Activated CD4-positive, alpha-beta T cell treated with anti-CD3 and anti-CD28 coated beads for 36 hours (primary cell): ENCODE measurements at places on chromosomes 3 and 15. TPM values are rescaled to one million over a fixed set of nuclear protein-coding genes. Genes with fewer than 3 reads are reported as not detected.

The KLHDC8B gene
- 1.2 TPM for total RNA-seq

The ANKRD34C gene
- not detected for total RNA-seq

The ECE2 gene
- not detected for total RNA-seq

The MST1R gene
- total RNA-seq = 1.2 TPM

The CCDC13 gene
- total RNA-seq = 0.63 TPM

The ARHGEF3 gene
- 34.4 TPM for total RNA-seq

The RLBP1 gene
- total RNA-seq = not detected

The TP53BP1 gene
- total RNA-seq = 23.9 TPM

The ZIC4 gene
- total RNA-seq = not detected

DNA sequence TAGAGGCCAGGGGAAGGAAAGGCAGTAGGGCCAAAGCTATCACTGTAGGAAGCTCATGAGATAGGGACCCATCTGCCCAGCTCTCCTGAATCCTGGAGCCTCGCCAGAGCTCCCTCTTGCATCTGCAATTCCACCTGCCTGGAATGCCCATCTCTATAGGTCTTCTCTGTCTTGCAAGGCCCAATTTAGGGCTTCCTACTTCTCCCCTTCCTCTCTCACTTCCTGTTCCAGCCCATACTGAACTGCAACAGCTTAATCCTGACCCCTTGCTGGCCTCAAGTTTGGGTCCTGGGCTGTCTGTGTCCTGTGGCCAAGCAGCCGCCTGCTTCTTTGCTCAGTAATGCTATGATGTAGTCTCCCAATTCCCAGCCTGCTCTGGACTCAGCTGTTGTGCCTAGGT, 3.6 kb upstream of the PTPN23 start:
- DNase-seq = no peak

DNA sequence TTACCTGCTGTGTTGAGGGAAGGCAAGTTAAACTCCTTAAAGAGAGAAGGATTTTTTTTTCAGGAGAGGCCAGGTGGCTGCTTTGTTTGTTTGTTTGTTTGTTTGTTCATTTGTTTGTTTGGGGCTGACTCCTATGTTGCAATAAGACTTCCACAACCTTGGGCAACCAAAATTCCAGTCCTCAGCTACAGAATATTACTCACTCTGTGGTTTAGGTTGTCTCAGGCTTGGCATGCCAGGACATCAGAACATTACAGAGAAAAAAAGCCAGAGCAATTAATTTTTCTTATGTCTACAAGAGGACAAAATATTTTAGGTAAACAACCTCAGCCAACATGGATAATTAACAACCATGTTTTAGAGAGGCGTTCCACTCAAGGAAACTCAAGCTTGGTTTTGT, 156.7 kb upstream of the ATP11B start:
- DNase-seq = no peak

DNA sequence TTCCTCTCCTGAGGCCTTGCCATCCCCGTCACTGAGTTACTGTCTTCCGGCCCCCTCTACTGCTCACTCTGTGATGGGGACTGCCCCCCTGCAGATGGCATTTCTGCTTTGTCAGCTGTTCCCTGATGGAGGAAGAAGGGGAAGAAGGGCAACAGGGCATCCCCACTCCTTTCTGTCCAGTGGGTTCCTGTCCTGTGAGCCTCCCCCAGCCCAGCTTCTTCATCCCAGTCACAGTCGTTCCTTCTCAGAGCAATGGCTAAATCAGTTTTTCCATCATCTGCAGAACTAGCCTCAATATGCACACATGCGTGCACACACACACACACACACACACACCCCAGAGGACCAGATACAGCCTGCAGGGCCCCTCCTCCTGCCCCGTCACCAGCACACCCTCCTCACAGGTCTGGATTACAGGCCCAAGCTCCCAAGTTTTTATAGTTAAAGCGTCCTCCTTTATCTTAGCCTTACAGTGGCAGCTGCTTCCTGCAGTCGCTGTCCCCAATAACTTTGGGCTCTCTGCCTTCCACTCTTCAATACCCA, 21.4 kb downstream of the ALDH1L1 start:
- DNase-seq = no peak

DNA sequence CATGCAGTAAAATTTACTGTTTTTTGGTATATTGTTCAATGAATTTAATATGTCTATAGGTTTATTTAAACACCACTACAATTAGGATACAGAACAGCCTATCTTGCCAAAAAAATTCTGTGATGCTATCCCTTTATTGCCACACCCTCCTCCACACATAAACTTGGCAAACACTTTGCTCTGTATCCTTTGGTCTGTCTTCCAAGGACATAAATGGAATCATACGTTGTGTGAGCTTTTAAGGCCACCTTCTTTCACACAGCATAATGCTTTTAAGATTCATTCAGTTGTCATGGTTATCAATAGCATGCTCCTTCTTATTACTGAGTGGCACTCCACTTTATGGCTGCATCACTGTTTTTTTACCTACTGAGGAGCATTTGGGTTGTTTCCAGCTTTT, 71.5 kb downstream of the CERS3 start:
- DNase-seq = no peak

- DNase-seq = no peak
Measured at GRCh38 chr15:63708126-63708772, 111.1 kb downstream of the FBXL22 start.

DNA sequence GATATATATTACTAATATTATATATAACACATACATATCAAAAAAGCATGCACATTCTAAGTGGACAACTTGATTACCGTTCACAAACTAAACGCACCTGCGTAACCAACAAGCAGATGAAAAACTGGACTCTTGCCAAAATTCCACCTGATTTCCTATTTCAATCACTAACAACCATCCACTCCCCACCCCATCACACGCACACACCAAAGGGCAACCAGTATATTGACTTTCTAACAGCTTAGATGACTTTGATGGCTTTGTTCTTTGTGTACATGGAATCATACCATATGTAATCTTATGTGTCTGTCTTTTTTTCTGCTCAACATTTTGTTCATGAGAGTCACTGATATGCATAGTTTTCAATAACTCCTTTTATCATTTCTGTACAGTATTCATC, 496.8 kb upstream of the ARRDC4 start:
- no peak for DNase-seq

- DNase-seq = peak; percentile 9
Measured at GRCh38 chr3:158102242-158103080, 3.8 kb downstream of the SHOX2 start.

GRCh38 chr3:16480861-16481545, 32.5 kb downstream of the RFTN1 start:
- DNase-seq = no peak

- no peak for DNase-seq
Measured at GRCh38 chr3:80355144-80355543, 587.3 kb upstream of the ROBO1 start.

DNA sequence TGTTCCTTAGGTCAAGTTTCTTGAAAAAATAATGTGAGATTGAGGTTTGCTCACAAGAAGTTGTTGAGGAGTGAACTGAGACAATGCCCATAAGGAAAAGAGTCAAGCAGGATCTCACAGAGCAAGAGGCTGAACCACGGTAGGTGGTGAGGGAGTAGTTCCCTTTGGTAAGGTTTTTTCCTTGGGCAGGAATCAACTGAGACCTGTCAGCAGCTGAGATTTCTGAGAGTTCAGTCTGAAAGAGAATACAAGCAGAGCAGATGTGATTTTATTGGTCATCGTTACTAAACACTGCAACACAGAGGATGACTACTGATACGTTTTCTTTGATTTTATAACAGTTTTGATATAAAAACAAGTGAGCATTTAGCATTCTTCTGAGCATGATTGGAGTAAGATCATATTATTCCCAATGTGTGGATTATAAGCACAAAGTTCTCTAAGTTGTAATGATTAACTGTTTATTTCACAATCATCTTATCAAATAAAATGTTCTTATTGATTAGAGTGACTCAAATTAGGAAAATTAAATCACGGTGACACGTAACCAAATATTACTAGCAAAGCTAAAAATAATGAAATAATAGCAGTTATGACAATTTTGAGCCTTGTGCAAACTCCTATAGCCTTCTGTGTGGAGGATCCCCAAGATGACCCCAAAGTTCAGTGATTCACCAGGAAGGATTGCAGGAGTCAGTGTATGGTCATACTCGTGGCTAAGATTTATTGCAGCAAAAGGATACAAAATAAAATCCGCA, 346.2 kb upstream of the ZNF717 start:
- DNase-seq = no peak

GRCh38 chr3:143699424-143699823, 148.8 kb downstream of the SLC9A9 start:
- no peak for DNase-seq

GRCh38 chr3:178485756-178486155, 50.5 kb upstream of the KCNMB2 start:
- no peak for DNase-seq

GRCh38 chr3:121914081-121914998, 20.1 kb downstream of the SLC15A2 start:
- DNase-seq = no peak
